ENCODE measurements at places on chromosomes 3 and 15.

DNA sequence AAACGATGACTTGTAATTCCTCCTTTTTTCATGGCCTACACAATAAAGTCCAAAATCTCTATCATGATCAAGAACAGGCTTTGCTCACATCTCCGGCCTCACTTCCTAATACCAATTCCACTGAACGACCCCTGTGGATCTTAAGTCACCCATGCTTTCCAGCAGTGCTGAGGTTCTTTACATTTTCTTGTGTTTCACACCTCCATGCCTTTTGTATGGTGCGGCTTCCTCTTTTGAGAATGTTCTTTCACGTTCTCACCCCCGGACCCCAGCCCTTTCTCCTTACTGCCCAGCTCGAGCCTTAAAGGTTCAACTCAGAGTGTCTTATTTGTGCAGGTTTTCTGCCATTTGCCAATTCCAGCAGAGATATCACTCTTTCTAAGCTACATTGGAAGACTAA is 70.1 kb downstream of the CSNK1G1 start:
- DNase-seq, result no peak

GRCh38 chr15:86572368-86572841 is 492.7 kb downstream of the AGBL1 start:
- no peak for DNase-seq

DNA sequence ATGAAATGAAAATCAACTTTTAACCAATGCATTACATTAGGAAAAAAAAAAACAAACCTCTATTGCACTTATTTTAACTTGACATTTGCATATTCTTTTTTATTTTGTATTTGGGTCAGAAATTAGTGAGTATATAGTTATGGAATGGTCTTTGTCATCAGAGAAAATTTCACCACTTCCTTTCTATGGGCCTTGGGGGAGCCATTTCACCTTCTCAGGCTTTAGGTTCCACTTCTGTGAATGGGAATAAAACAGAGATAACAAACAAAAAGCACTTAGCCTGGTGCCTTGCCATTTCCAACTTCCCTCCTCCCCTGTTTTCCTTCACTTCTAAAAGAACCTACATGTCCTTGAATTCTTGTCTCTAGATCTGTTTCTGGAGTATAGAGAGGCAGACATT is 168.0 kb upstream of the STT3B start:
- no peak for DNase-seq

DNA sequence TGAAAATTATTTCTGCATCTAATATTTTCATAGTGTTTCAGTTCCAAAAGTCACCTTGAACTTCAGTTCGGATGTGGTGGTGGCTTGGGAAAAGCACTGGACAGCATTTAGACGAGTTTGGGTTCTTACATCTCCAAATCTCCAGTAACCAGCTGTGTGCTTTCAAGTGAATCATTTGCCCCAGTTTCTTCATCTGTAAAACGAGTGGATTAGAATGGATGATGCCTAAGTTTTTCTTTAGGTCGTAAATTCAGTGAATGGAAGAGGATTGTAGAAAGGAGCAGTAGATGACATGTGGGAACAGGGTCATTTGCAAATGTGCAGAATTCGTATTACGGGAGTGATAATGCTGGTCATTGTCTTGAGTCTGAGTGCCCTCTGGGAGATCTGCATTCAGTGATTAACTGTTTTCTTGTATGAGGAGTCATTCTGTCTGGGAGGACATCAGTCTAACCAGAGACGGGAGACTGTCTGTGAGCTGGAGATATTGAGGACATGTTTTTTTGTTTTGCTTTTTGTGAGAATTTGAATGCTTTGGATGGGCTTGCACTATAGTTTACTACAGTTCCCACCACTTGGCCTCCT is 641.6 kb upstream of the TBL1XR1 start:
- DNase-seq, result no peak

DNA sequence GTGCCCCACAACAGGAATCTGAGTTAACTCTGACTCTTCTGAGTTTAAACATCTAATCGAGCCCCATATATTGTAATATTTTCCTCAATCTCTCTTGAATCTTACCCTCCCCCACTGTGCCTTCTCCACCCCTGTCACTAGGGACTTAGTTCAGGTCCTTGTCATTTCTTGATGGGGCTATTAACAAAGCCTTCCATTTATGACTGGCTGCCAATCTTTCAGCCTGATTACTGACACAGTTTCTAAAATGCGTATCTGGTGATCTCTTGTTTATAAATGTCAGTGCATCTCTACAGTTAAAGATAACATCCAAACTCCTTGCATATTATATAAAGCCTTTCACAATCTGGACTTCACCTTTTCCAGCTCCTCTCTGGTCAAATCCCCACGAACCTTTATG is 124.3 kb downstream of the IGSF11 start:
- no peak for DNase-seq

- DNase-seq, result no peak
Measured at GRCh38 chr3:189142527-189142926, 29.2 kb upstream of the TPRG1 start.

DNA sequence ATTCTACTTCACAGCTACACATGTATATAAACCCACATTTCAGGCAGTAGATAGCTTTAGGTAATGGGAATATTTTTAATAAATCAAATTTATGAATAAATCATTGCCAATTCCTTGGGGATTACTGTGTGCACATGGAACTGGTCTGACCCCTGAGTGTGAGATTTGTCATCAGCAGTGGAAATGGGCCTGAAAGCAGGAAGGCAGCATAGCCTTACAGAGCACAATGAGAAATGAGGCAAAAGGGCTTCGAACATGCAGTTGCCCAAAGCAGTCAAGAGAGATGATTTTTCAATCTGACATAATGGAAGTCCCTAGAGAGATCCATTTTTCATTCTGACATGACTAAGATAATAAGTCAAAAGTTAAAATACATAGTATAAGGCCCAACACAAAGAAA is 599.2 kb downstream of the TUSC7 start:
- no peak for DNase-seq

DNA sequence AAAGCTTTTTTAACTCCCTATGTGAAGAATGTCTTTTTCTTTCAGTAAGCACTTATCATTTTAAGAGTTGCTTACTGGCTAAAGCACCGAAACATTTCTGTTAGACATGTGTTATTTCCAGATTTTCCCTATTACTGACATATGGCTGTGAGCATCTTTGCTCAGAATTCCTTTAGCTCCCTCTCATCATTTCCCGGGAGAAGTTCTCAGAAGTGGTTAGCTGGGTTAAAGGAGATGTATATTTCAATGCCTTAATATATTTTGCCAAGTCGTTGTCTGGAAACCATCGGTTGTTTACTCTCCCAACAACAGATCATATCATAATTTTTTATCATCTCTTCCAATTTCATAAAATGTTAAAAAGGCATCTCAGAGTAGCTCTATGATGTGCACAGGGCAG is 396.5 kb downstream of the OCA2 start:
- no peak for DNase-seq

DNA sequence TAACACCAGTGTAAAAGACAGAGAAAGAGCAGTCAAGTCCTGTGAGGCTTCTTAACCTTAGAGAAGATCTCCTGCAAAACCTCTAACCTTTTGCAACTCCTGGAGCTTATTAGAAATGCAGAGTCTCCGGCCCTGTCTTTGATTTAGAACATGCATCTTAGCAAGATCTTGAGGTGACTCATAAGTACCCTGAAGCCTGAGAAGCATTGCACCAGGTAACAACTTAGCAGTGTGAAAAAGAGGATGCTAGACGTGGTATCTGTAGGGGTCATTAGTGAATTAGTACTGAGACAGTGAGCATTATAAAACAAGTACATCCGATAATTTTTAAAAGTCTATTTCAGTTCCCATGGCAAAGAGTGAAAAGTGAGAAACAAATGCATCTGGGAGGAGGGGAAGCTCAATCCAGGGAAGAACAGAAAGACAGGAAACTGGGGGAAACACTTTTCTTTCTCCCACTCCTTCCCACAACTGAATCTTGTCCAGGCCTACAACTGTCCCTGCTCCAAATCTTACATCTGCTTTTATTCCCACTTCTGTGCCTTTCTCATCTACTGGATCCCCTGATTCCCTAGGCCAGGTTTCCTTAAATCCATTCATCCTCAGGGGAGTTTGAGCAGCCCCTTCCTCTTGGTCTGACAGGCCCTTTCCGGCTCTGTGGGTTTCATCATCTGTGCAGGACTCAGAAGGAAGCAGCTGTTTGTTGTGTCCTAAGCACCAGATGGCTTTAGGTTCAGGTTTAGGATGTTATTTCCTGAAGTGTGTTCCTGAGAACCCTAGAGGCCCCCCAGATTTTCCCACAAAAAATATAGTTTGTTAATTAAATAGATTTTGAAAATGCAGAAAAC is 128.1 kb upstream of the IL12A start:
- no peak for DNase-seq

GRCh38 chr15:29885183-29885582 is 62.9 kb upstream of the TJP1 start:
- DNase-seq, result no peak

DNA sequence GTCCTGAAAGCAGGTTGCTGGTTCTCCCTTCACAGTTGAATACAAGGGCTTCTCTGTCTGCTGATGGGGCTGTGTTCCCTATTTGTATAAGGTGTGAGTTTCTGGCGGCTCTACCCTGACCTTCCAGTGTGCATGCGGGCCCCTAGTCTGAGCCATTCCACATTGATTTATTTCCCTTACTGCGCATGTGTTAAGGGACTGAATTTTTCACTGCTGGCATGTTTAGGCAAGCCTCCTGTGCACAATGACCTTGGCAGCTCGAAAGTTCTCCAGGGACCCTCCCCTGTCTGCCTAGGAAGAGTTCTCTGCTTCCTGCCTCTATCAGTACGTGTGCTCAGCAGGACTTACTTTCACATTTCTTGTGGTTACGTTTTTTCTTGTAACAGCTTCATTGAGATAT is 11.4 kb downstream of the TRAK1 start:
- DNase-seq, result no peak

GRCh38 chr3:49351521-49352011 is 6.6 kb downstream of the GPX1 start:
- no peak for DNase-seq

- no peak for DNase-seq
Measured at GRCh38 chr3:183817639-183818038, 7.7 kb downstream of the MAP6D1 start.

DNA sequence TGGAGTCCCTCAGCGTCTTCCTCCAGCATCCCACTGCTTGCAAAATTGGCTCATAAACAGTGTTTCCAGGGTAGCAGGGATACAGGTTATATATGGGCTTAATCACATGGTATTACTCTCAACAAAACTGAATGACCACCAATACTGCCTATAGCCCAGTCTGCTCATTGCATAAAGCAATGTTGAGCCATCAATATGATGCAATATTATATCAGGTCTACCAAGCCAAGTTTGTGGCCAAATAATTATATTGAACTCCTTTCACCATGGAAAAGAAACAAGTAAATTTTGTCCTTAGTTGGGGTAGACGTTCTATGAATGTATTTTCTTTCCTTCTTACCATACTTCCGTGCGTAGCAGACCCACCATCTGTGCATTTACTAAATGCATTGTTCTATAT is 652.3 kb downstream of the ROBO1 start:
- DNase-seq, result no peak

GRCh38 chr3:111769110-111769991 is 89.7 kb upstream of the PHLDB2 start:
- no peak for DNase-seq

DNA sequence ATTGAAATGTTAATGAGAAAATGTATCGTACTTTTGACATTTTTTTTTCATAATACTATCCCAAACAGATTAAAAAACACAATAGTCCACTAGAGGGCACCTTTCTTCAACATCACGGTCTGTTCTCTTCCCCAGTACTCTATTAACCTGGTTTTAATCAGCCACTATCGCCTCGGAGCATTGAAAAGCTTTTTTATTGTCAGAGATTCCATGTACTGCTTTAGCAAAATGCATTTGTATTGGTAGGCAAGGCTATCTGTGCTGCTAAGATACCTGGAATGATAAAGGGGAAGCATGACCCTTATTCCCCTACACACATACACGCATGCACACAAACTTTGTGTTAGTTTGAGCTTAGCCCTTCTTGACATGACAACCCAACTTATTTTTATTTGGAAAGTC is 160.1 kb upstream of the IL12A start:
- peak; percentile 15 for DNase-seq

- peak; percentile 90 for DNase-seq
Measured at GRCh38 chr15:72118017-72118978, at the start of the genes MYO9A and SENP8. MYO9A (minus strand) TSS chr15:72118150; CDS start chr15:72046563, 71,587 bp downstream. SENP8 (plus strand) TSS chr15:72118403; CDS start chr15:72139624, 21,221 bp downstream.

DNA sequence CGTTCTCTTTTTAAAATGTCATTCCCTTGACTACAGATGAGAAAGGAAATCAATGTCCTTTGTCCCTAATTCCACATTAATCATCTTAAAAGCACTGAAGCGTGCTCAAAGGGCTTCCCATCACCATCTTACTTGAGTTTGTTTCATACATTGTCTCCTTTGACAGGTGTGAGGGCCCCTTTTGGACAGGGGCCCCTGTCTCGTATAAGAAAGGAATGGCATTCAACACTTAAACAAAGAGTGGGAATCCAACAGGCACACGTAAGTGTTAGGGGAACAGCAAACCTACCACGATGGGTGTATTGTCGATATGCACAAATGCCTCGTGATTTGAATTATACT is 5.0 kb downstream of the SSUH2 start:
- DNase-seq, result no peak

DNA sequence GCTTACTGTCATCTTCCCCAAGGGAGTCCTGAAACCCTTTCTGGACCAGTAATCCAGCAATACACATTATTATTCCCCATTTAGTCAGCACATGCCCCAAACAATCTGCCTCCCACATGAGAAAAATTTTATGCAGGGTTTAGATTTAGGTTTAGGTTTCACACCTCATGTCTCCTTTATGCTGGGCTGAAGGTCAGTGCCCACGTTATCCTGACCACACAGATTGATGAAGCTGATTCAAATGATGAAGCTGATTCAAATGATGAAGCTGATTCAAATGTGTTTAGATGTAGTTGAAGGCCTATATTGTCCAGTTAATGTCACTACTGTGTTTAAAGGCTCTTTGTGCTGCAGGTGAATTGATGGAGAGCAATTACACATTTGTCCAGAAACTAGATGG is 18.1 kb upstream of the ZBED2 start:
- no peak for DNase-seq

DNA sequence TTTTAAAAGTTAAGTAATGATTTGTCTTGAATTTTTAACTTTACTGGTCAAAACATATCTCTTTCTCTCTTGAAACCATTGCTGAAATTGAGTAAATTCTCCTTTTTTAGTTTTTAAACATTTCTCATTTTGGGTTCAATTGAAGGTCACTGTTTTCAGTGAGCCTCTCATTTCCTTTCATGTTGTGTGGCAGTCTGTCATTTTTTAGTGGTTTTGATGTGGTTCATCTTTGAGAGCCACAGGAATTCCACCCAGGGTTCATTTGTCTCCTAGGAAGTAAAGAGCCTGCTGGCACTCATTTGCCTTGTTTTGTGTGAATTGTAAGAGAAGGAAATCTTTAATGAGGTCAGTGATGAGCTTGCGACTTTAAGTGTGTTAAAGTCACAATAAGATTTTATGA is 10.4 kb downstream of the CLDN11 start:
- DNase-seq, result no peak

- DNase-seq, result no peak
Measured at GRCh38 chr3:190036631-190037030, 84.1 kb downstream of the P3H2 start.

GRCh38 chr3:169430707-169431404 is 232.7 kb downstream of the MECOM start:
- DNase-seq, result no peak

Data from NCI-H1048 (cell line).